NCI-H2227 treated with DMSO at 0.1 percent for 48 hours (cell line): ENCODE measurements at places on chromosomes 7 and 10.
A peak's percentile ranks its signal among the peaks of the same experiment; 100 is the strongest.

DNA sequence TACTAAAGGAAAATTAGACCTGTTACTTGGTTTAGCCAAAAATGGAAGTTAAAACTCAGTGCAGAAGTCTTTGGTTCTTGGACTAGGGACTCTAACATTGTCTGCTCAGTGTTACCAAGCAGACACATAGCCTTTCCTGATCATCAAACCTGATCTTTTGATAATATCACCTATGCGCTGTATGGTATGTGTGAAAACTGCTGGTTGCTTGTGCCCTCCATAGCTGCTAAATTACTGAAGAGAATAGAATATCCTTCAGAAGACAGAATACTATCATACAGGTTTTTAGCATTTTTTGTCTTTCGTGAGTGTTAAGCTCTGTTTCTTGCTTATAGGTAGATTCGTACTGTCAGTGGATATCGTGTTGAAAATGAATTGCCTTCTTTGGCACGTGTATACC lies 68.7 kb downstream of the ST7 start:
- DNase-seq: no peak

DNA sequence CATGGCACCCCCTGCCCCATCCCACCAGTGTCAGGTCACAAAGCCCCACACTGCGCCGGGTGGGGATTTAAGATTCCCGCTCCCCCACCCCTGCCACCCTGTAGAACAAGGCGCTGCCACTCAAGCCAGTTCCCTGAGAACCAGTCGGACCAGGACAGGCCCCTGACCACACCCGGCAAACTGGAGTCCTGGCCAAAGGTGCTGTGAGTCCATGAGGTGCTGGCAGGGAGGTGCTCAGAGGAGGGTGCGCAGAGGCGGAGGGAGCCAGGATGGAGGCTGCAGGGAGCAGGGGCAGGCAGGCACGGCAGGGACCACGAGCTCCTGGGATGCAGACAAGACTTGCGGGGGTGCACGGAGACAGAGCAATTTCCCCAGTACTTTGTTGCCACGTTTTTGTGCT lies 19.7 kb upstream of the GDI2 start:
- no peak for DNase-seq

GRCh38 chr7:30594048-30594539 lies 584 bp upstream of the GARS1 start:
- DNase-seq: peak; percentile 76

DNA sequence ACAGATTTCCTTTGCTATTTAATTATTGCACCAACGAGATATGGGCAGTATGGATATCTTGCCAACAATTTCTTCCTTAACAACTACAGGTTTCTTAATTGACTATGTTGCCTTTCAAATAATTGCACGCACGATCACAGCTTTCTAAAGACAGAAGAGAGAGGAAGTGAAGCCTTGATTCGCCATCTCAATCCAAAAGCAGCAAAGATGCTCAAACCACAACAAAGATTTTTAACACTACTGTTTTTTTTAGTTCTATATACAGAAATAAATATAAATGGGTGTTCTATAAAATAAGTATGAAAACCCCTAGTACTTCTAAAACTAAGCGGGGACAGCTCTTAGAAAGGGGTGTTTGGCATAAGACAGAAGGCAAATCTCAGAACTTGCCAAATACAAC lies 251.3 kb downstream of the SFMBT2 start:
- DNase-seq: no peak

GRCh38 chr10:86711513-86712316 lies 43.4 kb downstream of the LDB3 start:
- DNase-seq: peak; percentile 30

DNA sequence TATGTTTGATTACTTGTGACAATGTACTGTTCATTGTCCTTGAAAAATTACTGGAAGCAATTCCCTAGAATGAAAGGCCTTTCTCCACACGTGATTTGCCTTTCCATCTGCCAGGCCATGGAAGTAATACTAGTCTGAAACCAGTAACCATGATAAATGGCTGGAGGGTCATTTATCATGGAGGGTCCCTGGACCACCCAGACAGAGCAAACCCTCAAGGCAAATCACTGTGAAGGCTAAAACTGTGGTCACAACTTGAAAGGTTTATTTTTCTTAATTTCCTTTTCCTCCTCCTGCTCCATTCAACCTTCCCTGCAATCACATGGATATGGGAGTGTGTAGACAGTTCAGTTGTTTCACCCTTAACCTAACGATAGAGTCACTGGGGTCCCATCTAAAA lies 16.4 kb downstream of the BRAF start:
- no peak for DNase-seq

GRCh38 chr7:116647290-116647689 lies 24.7 kb upstream of the MET start:
- no peak for DNase-seq

DNA sequence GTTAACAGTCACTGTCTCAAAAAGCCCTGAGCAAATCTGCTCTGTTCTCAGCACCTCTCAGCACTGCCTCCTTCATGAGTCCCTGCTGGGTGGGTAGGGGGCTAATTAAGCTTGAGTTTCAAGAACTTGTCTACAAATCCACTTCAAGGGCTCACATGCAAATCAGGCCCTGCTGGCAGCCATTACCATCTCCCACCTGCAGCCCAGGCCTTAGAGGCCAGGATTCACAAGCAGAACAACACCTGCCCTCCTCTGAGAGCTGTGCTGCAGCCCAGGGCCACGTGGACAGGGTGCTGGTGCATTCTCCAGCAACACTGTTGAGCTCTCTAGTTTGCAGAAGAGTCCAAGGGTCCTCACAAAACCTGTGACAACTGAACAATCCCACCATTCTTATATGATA lies 119.2 kb downstream of the DPP6 start:
- DNase-seq: no peak

DNA sequence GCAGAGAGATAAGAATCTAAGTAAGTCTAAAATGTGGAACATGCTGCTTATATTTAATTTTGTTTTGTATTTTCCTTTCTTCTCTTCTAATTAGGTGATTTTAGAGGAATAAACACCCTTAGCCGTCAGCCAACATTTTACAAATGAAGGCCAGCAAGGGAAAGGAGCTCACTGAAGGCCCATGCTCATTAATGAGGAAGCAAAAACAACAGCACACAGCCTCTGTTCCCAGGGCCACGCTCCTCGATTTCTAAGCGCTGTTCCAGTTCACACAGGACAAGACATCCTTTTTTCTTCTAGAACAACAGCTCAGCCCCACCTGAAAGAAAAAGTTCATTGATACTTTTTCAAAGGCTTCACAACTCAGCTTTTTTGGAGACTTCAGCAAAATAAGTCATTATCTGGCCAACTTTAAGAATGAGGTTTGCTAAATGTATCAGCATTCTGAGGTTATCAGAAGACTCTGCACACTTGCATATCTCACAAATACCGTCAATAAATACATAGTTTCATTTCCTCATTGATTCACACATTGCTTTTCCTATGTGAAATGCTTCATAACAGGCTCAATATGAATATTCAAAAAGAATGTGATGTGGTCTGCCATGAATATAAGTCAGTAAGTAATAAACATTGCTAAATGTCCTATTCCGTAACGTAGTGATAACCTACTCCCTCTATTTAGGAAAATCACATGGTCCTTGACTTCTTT lies 34.8 kb upstream of the SFMBT2 start:
- no peak for DNase-seq

GRCh38 chr10:26474026-26474425 lies 35.9 kb downstream of the APBB1IP start:
- no peak for DNase-seq

DNA sequence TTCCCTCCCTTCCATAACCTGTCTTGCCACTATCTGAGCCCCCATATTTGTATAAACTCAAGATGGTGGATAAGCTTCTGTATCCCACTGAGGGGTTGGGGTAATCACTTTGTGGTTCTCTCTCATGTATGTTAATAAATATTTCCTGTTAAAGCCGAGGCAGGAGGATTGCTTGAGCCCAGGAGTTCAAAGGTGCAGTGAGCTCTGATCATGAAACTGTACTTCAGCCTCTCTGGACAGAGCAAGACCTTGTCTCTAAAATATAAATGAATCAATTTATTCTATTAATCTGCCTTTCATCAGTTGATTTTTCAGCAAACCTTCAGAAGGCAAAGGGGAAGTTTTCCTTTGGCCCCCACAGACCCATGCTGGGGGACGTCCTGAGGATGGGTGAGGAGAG lies 1.8 kb upstream of the RARRES2 start:
- DNase-seq: no peak

GRCh38 chr10:95295031-95295755 lies 4.4 kb upstream of the PDLIM1 start:
- peak; percentile 22 for DNase-seq

GRCh38 chr10:81600185-81600584 lies 274.8 kb upstream of the NRG3 start:
- no peak for DNase-seq

DNA sequence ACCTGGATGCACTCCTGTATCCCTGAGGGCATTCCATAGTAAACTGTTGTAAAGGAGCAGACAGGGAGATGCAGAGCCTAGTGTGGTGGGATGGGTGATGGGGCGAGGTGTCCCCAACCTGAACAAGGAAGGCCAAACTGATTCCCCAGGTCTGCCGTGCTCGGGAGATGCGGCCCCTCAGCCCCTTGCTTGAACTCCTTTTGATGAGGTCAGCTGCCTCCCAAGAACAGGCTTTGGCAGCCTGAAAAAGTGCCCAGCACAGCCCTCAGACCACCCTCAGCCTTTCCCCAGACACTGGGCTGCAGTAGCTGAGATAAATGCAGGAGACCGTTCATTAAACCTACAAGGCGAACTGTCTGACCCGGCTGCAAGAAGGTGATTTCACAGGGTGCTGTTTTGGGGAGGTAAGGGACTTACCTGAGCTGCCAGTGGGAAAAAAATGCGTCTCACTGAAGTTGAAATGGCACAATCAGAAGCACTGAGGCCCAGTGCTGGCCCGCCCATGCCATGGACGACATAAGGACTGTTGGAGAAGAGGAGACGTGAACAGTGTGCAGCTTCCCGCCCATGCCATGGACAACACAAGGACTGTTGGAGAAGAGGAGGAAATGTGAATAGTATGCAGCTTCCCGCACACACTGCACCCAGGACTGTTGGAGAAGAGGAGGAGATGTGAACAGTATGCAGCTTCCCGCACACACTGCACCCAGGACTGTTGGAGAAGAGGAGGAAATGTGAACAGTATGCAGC lies 148.4 kb upstream of the FAM20C start:
- no peak for DNase-seq

DNA sequence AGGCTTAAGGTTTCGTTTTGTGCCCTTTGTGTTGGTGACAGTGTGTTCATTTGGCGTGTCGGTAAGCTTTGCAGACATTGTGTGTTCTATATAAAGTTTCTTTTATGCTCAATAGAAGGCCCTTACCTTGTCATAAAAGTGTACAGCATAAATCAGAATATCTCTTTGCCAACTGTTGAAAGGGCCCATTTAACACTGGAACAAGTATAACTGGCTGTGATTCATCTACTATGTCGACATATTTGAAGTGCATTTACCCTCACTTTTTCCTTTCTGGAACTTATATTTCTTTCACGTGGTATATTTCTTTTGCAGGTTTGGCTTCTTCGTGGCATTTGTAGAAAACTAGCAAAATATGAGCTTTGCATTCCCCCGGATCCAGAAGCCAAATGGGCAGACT lies 32.7 kb downstream of the EEPD1 start:
- DNase-seq: no peak

- no peak for DNase-seq
Measured at GRCh38 chr7:3065724-3066143, 22.1 kb upstream of the CARD11 start.

- no peak for DNase-seq
Measured at GRCh38 chr10:72459301-72459700, 104.6 kb upstream of the DNAJB12 start.

GRCh38 chr10:51012073-51012472 lies 62.2 kb upstream of the PRKG1 start:
- no peak for DNase-seq

- DNase-seq: no peak
Measured at GRCh38 chr10:30812018-30812851, 182.7 kb upstream of the LYZL2 start.

DNA sequence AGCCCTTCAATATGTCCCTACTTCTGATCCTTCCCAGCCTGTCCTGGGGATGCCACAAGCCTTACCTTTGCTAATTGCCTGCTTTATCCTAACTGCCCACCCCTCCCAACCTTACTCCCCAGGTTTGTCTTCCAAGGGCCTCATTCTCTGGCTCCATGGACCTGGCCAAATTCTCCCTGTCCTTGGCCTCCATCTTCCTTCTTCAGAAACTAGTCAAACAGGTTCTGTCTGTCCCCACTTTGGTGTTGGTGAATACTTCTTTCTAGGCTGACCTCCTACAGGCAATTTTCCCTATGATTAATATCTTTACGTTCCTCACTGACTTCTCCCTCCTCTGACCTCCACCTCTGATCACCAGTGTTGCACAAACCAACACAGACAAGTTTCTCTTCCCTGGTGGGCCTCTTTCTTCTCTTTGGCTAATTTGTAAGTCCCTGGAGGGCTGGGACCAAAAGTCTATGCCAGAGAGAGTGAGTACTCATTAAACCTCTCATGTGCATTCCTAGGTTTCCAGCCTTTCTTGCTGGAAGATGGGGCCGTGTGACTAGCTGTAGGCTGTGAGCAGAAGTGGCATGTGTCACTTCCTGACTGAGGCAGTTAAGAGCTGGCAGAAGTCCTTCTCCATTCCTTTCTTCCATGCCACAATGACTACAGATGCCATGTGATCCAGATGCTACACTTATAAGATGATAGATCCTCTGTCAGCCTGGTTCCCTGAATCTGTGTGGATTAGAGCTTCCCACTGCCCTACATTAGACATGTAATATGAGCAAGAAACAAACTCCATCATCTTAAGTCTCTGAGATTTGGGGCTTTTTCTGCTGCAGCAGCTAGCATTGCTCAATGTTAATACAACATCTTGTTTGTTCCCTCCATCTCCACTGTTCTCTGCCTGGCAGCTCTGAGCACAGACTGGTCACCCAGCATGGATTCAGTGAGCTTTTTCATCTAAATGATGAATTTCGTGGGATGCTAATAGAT lies 382.7 kb downstream of the RPS24 start:
- no peak for DNase-seq

- no peak for DNase-seq
Measured at GRCh38 chr7:107581387-107582013, 1.5 kb downstream of the BCAP29 start.

DNA sequence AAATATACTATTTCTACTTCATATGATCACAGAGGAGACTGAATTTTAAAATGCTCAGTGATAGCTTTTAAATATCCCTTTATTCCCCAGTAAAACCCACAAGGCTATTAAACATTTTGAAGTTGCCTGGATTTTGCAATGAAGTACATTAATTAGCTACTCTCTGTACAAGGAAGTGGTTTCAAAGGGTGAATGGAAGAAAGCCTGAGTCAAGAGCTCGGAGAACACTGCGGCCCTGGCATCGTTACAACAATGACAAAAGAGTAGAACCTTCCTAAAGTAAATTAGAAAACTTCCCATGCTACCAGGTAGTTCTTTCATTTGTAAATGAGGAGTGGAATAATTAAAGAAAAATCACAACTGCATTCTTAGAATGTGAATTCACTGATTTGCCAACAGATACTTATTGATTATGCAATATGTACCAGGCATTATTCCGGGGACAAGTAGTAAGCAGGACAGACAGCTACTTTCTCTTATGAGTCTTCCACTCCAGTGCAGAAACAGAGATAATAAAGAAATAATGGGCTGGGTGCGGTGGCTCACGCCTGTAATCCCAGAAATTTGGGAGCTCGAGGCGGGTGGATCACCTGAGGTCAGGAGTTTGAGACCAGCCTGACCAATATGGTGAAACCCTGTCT lies 63.0 kb downstream of the ZNF22 start:
- DNase-seq: no peak

GRCh38 chr7:47149971-47150370 lies 431.9 kb downstream of the TNS3 start:
- no peak for DNase-seq
